ENCODE measurements at places on chromosomes 11 and 22.

GRCh38 chr22:42928969-42929837, 72.1 kb upstream of the ARFGAP3 start:
- DNase-seq, result no peak

DNA sequence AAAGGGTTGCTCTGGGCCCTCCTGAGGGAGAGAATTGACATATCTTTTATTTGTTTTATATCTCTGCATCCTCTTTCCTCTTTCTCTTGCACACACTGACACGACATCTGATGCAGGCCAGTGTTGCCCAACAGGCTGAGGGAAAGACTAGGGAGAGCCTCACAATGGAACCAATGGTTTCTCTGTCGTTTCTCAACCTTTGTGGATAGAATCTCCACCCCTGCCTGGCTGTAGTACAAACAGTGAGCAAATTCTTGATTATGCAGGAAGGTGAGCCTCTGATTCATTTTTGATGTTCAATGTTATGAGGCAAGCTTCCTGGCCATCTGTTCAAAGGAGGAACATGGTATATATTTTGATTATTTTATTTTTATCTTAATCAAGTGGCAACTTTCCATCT, 49.8 kb upstream of the PLET1 start:
- DNase-seq, result no peak

- DNase-seq, result no peak
These were observed 227.2 kb downstream of the BRD1 start for GRCh38 chr22:49600468-49600867.

GRCh38 chr11:16610213-16610737, 128.2 kb upstream of the C11orf58 start:
- DNase-seq, result no peak

DNA sequence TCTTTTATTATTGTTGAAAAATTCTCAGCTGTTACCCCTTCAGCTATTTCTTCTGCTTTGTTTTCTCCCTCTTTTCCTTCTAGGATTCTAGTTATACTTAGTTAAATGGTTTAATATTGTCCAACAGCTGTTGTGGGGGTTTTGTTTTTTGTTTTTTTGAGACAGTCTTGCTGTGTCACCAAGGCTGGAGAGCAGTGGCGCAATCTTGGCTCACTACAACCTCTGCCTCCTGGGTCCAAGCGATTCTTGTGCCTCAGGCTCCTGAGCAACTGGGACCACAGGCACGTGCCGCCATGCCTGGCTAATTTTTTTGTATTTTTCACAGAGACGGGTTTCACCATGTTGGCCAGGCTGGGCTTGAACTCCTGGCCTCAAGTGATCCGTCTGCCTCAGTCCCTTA, 12.7 kb downstream of the SDHAF2 start:
- DNase-seq, result no peak

DNA sequence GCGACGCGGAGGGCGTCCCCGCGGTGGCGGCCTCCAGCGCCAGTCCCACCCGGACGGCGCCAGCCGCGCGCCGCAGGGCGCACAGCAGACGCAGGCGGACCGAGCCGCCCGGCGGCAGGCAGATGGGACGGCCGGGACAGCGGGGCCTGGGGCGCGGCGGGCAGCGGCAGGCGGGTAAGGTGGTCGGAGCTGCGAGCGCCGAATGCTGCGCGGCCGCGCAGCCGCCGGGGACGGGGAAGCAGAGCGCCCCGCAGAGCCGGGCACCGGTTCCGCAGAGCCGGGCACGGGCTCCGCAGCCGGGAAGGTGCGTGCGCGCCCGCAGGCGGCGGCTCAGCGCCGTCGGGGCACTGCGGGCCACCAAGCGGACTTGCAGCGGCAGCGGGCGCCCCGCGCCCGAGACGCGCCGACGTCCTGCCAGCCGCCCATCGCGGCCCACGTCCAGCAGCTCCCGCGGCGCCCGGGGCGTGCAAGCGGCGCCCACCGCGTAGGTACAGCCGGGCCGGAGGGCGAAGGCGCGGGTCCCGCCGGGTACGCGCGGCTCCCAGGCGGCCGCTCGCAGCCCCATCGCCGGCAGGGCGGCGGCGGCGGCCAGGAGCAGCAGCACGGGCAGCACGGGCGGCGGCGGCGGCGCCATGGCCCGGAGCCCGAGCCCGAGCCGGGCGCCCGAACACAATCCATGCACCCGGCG, 739 bp downstream of the CELSR1 start:
- no peak for DNase-seq

DNA sequence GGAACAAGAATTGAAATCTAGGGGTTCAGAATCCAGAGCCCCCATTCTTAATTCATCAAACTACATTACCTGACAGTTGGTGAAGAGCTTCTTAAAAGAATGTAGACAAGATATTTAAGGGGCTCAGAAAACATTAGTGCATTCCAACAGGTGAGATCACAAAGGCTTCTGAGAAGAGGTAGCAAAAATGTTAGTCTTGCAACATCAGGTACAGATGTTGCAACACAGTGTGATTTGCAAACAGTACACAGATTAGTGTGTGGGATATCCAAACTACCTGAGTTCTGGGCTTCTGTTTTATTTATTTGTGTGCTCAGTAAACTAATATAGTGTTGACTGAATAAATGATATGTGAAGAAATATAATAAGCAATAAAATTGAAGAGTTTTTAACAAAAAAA, 11.8 kb downstream of the CASP4 start:
- no peak for DNase-seq

- peak; percentile 16 for DNase-seq
These were observed 38.2 kb downstream of the OR10A6 start for GRCh38 chr11:7892840-7893254.

GRCh38 chr22:49903322-49904039, 14.8 kb downstream of the ALG12 start:
- no peak for DNase-seq

DNA sequence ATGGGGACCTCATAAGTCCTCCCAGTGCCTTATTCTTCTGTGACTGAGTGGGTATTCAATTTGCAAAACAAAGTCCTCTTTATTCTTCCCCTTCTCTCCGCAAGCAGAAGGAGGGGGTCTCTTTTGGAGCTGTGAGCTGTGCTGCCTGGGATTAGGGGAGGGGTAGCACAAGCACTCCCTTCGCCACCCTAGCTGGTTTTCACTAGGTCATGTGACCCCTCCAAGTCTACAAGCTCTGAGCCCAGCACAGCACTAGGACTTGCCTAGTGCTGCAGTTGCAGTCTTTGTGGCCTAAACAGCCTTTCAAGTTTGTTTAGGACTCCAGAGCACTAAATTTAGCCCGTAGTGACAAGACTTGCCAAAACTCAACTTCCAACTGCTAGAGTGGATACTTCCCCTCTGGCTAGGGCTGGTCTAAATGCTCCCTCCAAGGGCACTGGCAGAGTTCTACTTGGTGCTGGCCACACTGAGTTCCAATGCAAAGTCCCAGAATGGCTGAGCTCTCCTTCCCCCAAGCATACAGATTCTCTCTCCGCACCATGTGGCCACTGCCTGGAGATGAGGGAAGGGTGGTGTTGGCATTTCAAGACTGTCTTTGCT, 25.4 kb downstream of the TAF1D start:
- no peak for DNase-seq

- DNase-seq, result no peak
These were observed 58.2 kb downstream of the SMIM38 start for GRCh38 chr11:69213964-69214363.

GRCh38 chr22:30606455-30607299, at the start of gene TCN2:
Gene TCN2, plus strand, starts transcription at chr22:30607174. Its CDS starts 158 bp downstream, at chr22:30607332.
- peak; percentile 58 for DNase-seq

GRCh38 chr22:38694940-38695339, 5.8 kb downstream of the JOSD1 start:
- no peak for DNase-seq

GRCh38 chr11:68040957-68041591, 2.2 kb downstream of the TCIRG1 start:
- DNase-seq, result no peak

DNA sequence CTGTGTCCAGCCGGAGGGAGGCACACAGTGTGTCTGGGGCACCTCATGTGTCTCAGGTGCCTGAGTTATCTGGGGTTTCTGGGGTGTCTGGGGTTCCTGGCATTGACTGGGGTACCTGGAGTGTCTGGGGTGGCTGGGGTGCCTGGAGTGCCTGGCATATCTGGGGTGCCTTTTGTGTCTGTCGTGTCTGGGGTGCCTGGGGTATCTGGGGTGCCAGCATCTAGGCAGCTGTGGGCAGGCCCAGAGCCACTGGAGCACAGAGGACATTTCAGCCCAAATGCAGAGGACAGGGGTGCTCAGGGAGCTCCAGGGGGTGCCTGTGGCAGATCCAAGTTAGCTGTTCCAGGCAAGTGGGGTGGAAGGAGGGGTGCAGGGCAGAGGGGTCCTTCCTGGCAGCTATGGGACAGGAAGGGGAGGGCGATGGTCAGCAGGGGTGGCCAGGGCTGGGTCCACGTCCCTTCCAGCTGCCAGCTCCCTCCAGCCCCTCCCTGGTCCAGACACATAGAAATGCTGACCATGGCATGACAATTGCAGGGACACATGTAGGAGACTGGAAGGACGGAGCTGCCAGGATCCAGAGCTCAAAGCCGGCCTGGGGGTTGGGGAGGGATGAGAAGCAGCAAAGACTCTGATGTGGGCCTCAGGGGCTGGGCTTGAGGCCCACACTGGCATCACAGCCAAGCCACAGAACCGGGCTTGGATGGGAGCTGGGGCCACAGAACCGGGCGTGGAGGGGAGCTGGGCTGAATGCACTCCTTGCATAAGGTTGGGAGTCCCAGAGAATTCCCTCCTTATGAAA, 133.0 kb downstream of the BRD1 start:
- no peak for DNase-seq

DNA sequence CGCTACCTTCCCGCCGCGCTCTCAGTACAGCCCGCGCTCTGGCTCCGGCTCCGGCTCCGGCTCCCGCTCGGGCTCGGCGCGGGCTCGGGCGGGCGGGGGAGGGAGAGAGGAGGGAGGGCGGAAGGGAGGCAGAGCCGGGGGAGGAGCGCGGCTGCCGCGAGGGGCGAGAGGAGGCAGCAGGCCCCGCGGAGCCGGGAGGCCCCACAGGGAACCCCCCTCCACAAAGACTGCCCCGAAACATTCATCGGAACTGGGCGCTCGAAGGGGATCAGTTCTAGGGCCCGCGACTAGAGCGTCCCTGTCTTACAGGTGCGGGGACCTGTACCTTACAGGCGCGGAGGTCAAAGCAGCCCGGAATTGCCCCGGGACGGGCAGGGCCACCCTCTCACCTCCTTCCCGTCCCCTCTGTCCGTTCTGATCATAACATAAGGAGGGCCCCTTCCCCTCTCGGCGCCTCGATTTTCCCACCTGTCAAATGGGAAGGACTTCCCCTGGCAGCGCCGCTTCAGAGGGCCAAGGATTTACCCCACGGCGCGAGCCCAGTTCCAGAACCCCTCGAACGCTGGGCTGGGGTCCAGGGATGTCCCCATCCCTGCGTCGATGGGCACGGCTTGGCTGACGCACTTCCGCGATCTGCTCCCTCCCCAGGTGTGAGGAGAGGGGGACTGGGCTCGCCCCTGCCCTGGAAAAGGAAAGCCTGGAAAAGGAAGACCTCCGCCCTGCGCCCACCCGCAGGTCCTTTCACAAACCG, at the start of gene SHISA8:
TSS of gene SHISA8 (minus strand) at position 40 of the 751 bp plus-strand sequence. CDS start 407 bp downstream, outside the sequence.
- peak; percentile 18 for DNase-seq

DNA sequence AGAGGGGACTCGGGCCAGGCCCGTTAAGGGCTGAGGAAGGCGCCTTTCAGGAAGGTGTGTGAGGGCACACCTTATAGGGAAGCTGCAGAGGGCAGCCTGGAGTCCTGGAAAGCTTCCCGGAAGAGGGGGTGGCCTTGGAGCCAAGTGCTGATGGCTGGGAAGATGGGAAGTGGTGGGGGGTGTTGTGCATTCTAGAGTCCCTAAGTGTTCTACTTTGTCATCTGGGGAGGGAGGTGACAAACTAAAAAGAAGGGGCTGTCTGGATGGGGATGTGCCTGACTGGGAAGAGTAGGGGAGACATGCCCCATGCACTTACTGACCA, 6.8 kb downstream of the ZDHHC8 start:
- DNase-seq, result no peak

DNA sequence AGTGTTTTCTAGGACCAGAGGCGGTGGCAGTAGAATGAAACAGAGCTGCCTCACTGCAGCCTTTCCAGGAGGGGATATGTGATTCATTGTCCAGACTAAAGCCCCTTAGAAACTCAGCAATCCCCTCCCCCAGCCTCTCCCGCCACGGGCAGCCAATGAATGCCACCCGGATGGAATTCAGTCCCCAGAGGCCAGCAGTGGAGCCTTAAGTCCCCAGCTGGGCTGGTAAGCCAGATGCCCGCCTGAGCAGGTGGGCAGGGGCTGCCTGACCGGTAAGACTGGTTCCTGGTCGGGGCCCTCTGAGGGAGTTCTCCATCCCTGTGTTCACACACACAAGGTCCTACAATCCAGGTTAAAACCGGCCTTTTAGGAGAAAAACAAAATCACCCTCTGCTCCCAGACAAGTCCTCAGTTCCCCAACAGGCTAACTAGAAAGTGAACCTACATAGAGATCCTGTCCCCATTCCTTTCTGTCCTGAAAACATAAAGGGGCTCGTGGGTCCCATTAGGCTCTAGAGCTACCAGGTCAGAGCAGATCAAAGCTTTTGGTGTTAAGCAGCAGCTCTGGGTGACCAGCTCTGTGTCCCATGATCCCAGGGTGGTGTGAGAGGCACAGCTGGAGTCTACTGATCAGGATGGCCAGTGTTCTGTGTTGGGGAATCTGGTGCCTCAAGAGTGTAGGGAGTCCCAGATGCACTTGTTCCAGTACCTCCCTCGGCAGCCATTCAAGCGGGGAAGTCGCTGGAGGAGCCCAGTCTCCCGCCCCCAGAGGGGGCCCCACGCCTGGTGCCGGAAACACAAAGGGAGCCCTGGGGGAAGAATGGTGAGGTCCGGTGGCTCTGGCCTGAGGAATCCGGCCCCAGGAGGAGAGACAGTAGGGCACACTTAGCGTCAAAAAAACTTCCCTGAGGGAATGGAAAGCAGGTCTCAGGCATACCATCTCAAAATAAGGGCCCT, 2.6 kb downstream of the PATZ1 start:
- DNase-seq, result peak; percentile 54

GRCh38 chr11:4699697-4700435, 2.2 kb upstream of the OR51E2 start:
- no peak for DNase-seq

- no peak for DNase-seq
These were observed 568 bp downstream of the ALG8 start for GRCh38 chr11:78138694-78139421.

GRCh38 chr11:63512816-63513215, 6.9 kb downstream of the LGALS12 start:
- no peak for DNase-seq

DNA sequence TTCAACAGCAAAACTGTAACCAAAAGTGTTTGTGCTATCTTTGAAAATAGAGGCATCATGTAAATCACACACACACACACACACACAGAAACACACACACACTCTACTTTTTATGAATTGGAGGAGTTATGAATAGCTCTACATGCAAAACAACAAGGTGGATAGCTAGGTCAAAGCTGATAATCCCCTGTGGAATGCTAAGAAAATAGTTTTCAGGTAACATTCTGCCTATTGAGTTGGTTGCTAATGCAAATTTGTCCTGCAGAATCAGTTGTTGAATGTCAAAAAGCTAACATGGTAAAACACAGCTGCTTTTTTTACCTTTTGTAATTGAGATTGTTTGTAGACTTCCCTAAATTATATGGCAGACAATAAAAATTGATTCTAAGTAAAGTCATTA, 1658.4 kb upstream of the RAG2 start:
- no peak for DNase-seq

- peak; percentile 77 for DNase-seq
These were observed 741 bp upstream of the MTA2 start for GRCh38 chr11:62602141-62603071.
